Anterior cingulate cortex (tissue), 58 donors: ENCODE measurements at places on chromosomes 16 and 17.

DNA sequence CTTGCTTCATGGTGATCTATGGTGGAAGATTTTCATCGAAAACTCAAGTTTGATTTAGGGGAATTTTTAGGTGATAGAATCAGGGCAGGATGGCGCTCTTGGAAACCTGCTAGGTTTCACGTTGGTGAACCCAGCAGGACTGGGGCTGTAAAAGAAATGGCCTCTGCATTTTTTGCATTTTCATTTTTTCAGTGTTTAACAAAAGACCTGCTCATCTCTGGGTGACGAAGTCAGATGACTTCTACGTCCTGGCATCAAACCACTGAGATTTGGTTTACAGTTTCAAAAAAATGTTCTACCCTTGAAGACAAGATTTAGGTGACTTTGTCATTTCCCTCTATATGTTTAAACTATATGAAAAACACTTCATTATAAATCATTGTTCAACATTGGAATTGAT, 1.9 kb downstream of the PGS1 start:
- DNase-seq = no peak

DNA sequence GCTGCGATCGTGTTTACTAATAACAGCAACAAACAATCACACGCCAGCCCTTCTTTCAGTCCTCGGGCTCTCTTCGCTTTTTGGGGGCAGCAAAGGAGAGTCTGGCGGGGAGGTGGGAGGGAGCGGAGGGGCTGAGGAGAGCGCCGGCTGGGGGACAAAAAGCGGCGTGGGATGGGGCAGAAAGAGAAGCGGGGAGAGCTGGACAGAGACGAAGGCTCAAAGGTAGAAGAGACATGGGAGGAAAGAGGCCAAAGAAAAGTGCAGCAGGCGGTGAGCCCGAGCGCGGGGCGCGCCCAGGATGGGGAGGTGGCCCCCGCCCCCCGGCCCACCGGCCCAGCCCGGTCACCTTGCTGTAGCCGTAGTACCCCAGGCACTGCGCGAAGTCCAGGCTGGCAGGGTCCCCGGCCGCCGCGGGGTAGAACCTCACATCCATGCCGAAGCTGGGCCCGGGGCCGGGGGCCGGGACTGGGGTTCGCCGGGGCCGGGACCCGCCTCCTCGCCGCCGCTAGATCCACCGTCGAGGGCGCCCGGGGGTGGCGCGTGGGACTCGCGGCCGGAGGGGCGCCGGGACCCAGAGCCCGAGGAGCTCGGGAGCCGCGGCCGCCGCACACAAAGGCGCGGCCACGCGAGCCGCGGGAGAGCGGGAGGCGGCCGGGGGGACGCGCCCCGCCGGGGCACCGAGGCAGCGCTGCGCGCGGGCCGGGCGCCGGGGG, 496 bp downstream of the TOX3 start:
- no peak for DNase-seq

GRCh38 chr16:67111951-67112444, 2.3 kb downstream of the PHAF1 start:
- no peak for DNase-seq

- DNase-seq = no peak
These were observed 8.8 kb downstream of the TBX4 start for GRCh38 chr17:61460796-61461585.

- no peak for DNase-seq
These were observed 22.3 kb downstream of the TMC6 start for GRCh38 chr17:78106211-78106610.

DNA sequence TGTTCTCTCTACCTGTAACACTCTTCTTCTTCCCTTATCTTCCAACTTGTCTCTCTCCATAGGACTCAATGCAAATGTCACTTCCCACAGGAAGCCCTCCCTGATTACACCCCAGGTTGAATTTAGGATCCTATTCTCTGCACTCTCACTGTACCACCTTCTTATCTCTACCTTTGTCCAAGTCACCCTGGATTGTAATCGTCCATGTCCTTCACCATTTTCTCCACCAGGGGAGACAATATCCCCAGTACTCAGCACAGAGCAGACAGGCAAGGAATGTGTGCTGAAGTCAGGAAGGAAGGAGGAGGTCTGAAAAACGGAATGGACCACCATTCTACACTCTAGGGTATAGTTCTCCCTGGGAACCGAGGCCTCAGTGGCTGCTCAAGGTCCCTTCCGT, 14.2 kb downstream of the C16orf82 start:
- DNase-seq = no peak

DNA sequence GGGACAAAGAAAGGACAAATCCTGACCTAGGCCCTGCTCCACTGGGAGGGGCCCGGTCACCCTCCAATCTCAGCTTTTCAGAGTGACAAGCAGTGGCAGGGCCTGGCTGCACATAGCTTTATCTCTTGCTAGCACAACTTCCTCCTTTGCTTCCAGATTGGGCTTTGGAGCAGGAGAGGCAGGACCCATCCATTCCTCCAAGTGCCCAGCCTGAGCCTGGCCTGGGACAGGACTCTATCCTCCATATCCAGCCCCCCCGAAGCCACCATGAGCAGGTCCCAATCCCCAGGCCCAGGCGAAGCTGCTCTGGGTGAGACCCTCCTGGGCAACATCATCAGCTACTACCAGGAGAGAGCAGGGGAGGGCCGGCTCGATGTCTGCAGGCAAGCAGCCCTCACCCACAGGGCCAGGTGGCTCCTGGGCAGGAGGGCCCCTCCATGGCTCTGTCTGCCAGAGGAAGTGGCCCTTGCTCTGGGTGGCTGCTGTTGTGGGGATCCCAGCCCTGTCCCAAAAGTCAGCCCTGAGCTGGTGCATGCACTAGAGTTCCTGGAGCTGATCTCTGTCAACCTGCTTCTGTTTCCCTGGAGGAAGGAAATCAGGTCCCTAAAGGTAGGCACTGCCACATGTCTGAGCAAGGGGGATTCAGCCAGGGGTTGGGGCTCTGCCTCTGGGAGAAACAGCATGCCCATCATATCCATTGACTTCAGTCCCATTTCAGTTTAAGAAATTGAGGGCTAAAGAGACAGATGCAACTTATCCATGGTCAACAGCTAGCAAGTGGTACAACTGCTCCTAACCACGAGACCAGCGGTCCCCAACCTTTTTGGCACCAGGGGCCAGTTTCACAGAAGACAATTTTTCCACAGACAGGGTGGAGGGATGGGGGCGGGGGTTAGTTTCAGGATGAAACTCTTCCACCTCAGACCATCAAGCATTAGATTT, 58.9 kb downstream of the TK2 start:
- no peak for DNase-seq

DNA sequence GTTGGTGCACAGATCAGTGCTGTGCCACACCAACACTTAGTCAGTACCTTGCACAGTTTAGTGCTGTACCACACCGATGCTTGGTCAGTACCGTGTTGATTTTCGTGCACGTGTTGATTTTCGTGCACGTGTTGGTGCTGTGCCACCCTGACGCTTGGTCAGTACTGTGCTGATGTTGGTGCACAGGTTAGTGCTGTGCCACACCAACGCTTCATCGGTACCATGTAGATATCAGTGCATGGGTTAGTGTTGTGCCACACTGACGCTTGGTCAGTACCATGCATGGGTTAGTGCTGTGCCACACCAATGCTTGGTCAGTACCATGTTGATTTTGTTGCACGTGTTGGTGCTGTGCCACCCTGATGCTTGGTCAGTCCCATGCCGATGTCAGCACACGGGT, 103.5 kb downstream of the NPIPB11 start:
- no peak for DNase-seq
